AG20443 (cell line): ENCODE measurements at places on chromosomes 7 and 10.

DNA sequence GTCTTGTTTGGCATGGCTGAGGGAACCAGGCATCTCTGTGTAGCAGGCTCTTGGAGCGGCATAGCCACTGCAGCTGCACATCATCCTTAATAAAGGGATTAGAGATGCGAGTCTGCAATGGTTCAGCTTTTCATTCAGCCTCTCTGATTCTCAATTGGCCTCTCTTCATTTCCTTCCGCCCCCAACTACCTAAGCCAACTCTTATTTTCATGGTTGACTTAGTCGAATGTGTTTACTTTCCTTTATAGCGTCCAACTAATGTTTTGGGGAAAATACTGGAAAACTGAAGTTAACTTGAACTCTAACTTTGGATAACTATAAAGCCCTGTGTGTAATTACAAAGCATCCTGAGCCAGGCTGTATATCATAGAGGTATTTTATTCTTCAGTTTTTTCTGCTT, 202.2 kb upstream of the KIAA1217 start:
- DNase-seq = no peak

DNA sequence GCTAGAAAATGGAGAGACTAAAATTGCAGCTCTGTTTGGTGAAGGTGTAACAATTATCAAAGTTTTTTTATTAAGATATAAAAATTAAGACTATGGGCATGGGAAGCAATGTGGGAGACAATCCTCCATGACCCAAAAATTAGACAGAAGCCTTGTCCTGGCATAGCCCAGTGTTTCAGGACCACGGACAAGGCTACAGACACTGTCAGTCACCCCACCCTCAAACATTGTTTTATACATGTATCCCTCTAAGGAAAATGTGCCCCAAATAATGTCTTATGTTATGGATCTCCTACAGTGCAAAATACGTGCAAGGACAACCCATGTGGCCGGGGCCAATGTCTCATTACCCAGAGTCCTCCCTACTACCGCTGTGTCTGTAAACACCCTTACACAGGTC, 24.0 kb downstream of the HABP2 start:
- peak; percentile 51 for DNase-seq

DNA sequence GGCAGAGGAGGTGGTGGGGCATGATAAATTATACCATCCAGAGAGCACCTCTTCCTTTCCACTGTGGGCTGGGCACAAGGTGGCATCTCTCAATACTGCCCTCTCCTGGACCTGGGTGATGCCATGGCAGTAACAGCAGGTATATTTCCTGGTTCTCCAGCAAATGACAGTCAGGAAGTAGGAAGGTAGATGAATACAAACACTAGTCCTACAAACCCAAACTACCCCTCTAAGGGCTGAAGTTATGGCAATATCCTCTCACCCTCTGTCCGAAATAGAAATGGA, 1004.9 kb downstream of the KCNMA1 start:
- no peak for DNase-seq

GRCh38 chr10:62578301-62578700, 204.1 kb downstream of the ZNF365 start:
- no peak for DNase-seq

DNA sequence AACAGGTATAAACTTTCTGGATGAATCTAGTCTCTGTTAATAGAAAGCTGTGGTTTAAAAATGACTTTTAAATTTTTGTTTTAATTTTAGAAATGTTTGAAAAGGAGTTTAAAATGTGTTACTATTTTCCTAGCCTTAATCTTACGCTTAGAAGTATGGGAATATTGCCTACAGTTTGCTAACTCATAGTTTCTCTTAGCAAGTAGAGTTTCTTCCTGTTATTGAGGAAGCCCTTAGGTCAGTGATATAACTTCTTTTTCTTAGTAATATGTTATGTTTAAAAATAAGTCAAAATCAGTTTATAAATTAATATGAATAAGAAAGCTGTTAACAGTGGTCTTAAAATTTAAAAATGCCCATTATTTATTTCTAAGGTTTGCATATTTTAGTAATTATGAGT, 3.1 kb downstream of the STARD3NL start:
- no peak for DNase-seq

GRCh38 chr10:76977046-76977445, 660.6 kb downstream of the KCNMA1 start:
- DNase-seq = no peak

DNA sequence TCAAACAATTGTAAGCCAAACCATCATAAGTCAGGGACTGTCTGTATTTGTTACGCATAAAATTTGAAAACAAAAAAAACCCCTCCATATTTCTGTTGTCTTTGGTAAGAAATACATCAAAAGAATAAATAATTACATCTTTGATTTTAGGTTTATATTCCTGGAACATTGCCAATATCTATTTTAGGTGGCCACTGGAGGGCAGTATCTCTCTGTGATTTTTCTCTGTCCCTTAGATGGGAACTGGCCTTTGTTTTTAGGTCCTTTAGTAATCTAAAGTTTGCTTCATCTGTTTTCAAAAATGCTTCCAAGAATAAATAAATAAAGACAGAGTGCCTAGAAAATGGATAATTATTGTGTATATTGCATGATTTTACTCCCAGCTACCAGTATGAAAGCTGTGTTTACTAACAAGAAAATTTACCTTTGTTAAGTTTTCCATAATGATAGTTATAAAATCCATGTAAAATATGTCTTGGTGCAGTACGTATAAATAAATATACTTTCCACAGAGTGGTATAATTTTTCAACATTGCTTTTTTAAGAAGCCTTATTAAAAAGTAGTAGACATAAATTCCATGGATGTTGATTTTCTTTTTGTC, 64.2 kb downstream of the PHYHIPL start:
- peak; percentile 27 for DNase-seq

- DNase-seq = no peak
Observed at GRCh38 chr7:99677013-99677647, 2.7 kb downstream of the CYP3A5 start.

DNA sequence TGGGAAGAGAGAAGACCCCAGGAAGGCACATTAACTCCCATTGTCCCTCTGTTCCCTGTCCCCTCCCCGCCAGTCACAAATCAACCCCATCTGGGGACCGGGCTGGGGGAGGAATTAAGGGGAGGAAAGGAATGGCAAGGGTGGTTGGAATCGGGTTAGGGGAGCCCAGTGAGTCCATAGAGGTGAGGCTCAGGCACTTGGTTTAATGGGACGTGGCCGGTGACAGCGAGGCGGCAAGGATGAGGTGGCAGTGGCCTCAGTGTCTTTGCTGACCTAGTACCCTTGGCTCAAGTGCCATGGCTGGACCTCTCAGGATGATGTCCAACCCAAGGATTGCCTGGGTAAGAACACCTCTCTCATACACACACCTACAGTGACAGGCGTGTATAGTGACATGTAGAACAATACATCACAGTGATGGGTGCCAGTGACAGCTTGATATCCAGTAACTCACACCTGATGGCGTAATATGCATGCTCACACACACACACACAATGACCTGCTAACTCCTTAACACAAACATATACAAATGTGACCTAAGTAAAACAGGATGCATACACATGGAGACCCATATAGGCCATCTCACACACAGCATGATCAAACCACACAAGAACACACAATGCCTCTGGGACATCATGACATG, 12.3 kb downstream of the KCNIP2 start:
- no peak for DNase-seq
